ENCODE measurements at places on chromosomes 7 and 10.

- no peak for DNase-seq
Observed at GRCh38 chr7:134351424-134351823, 34.7 kb upstream of the SLC35B4 start.

DNA sequence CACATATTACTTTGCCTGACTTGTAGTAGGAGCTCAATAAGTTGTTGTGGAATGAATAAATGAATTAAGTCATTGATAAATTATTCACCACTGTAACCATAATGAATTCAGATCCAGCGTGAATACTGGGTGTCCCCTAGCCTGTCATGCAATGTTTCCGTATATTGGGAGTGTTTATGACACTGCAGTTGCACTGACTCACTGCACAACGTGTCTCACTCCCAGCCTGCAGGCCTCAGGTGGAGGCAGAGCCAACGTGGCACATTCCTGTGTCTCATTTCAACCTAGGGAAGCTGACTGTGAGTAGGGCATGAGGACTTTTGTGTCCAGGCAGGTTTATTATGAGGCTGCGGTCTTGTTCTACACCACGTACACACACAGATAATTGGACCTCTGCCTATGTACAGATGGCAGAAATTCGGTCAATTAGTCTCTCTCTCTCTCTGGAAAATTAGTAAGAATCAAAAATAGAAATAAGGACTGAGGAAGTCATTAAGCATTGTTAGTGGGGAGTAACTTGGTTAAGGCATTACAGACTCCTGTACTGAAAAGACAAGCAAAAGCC, 299.1 kb upstream of the IGFBP3 start:
- no peak for DNase-seq

DNA sequence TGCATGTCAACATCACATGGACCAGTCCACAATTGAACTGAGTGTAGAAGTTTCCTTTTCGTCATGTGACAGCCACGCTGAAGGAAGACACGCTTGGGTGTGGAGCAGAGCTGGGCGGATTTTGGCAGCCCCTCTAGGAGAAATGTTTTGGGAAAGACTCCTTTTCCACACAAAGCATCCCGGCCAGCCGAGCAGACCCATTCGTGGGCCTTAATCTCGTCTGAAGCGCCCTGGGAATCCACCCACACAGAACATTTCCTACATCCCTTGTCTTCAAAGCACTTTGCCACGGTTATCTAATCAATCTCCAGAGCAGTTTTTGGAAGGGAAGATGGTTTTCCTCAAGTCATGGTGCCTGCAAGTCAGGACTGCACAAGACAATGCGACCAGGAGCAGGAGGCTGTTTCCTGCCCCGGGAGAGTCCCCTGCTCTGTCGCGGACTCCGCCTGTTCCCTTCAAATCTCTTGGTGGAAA, 8.4 kb upstream of the IFT22 start:
- DNase-seq = no peak

DNA sequence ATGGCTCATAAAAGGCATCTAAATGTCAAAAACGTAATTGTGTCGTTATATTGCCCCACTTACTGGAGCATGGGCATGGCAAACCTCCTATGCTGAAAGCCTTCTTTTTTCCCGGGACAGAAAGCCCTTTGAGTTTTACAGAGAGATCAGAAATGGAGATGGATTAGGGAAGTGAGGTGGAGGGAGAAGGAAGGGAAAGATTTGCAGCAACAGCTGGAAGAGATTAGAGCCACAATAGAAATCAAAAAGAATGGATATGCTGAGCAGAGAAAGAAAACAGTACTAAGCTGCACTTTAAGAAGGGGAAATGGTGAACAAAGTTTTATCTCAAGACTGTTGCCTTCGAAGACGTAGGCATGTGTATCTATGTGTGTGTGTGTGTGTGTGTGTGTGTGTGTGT, 97.2 kb upstream of the PCGF5 start:
- no peak for DNase-seq

- DNase-seq = no peak
Observed at GRCh38 chr10:73850863-73851461, 23.4 kb downstream of the CAMK2G start.

DNA sequence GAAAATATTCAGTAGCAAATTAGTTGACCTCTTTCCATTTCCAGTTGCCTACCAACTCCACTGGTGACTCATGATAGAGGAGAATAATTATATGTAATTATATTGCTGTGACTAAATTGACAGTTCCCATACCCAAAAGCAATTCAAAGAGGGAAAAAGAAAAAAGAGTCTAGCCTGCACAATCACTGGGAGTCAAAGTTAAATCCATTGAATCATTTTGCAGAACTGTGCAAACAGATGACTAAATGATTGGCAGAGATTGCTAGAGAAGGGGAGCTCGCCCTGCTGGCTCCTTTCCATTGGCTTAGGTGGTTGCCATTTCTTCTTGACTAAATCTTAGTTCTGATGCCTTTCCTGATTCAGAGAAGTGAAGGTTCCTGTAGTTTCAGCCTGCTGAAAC, 1228.6 kb upstream of the SORCS1 start:
- DNase-seq = no peak

Measured in activated CD8-positive, alpha-beta memory T cell treated with anti-CD3 and anti-CD28 coated beads for 1 hour (primary cell).